Fibroblast of the aortic adventitia (primary cell): ENCODE measurements at places on chromosomes 16 and 17. TPM values are rescaled to one million over a fixed set of nuclear protein-coding genes. Genes with fewer than 3 reads are reported as not detected.

Gene TMEM92
- total RNA-seq, result 0.09 TPM in 1 of 2 replicates, not detected in the other

Gene ABCA6
- total RNA-seq, result 192 and 340 TPM in 2 replicates

Gene MT4
- not detected in 2 replicates for total RNA-seq

Gene ZNF469
- total RNA-seq, result 5.8 and 7.0 TPM in 2 replicates

Gene KCNJ16
- not detected in 2 replicates for total RNA-seq

Gene SPIRE2
- total RNA-seq, result 2.5 and 7.1 TPM in 2 replicates

Gene PHOSPHO1
- total RNA-seq, result 0.09 TPM in 1 of 2 replicates, not detected in the other

Gene ZNF19
- total RNA-seq, result 3.5 and 14.7 TPM in 2 replicates

Gene HSPB9
- not detected in 2 replicates for total RNA-seq

Gene TNFSF12
- 10.1 and 14.5 TPM in 2 replicates for total RNA-seq

Gene NPIPB13
- total RNA-seq, result 0.36 and 1.1 TPM in 2 replicates

Gene GCGR
- total RNA-seq, result not detected in 2 replicates

Gene CPNE7
- 0.65 and 13.1 TPM in 2 replicates for total RNA-seq

Gene RBFOX1
- total RNA-seq, result 0.08 TPM in 1 of 2 replicates, not detected in the other

Gene PPY
- not detected in 2 replicates for total RNA-seq

Gene B3GNT9
- 37.0 and 42.4 TPM in 2 replicates for total RNA-seq

Gene ZNHIT3
- total RNA-seq, result 26.9 and 28.0 TPM in 2 replicates

Gene MPP2
- total RNA-seq, result 3.2 and 3.3 TPM in 2 replicates

Gene PTGES3L
- total RNA-seq, result 0.18 and 0.65 TPM in 2 replicates

Gene EMC8
- 18.6 and 23.8 TPM in 2 replicates for total RNA-seq

Gene SOCS7
- 11.7 and 18.8 TPM in 2 replicates for total RNA-seq

Gene CDK5R1
- total RNA-seq, result 0.49 and 1.4 TPM in 2 replicates

Gene SPNS2
- total RNA-seq, result 0.16 and 0.27 TPM in 2 replicates

Gene CARD14
- 0.09 TPM in 1 of 2 replicates, not detected in the other for total RNA-seq

Gene TEX19
- total RNA-seq, result not detected in 2 replicates

Gene MYL4
- not detected in 2 replicates for total RNA-seq

Gene SCARF1
- total RNA-seq, result 0.90 and 1.3 TPM in 2 replicates

Gene FOXN1
- not detected in 2 replicates for total RNA-seq

Gene OSGIN1
- total RNA-seq, result 6.5 and 6.6 TPM in 2 replicates

Gene CEMP1
- not detected in 2 replicates for total RNA-seq

Gene CCL11
- total RNA-seq, result not detected in 2 replicates

Gene KIF2B
- total RNA-seq, result not detected in 2 replicates

Gene INCA1
- 0.36 TPM in 1 of 2 replicates, not detected in the other for total RNA-seq

Gene MT1G
- not detected in 2 replicates for total RNA-seq

Gene ABCC11
- total RNA-seq, result 0.09 and 2.0 TPM in 2 replicates

Gene PRSS36
- 1.1 and 3.8 TPM in 2 replicates for total RNA-seq

Gene AXIN2
- total RNA-seq, result 8.0 and 11.1 TPM in 2 replicates

Gene CDK5RAP3
- 49.5 and 109 TPM in 2 replicates for total RNA-seq

Gene CTRB2
- not detected in 2 replicates for total RNA-seq

Gene GDPD3
- 1.5 TPM in 2 replicates for total RNA-seq

Gene BHLHA9
- not detected in 2 replicates for total RNA-seq

Gene CES3
- total RNA-seq, result 0.54 TPM in 1 of 2 replicates, not detected in the other

Gene TPSD1
- not detected in 2 replicates for total RNA-seq

Gene CCDC200
- not detected in 2 replicates for total RNA-seq

Gene ABCA10
- 2.8 and 7.5 TPM in 2 replicates for total RNA-seq

Gene KLHL10
- 0.09 and 0.90 TPM in 2 replicates for total RNA-seq

Gene IRX5
- 0.27 and 2.5 TPM in 2 replicates for total RNA-seq

Gene GRAP
- under 0.01 TPM in 1 of 2 replicates, not detected in the other for total RNA-seq

Gene KRTAP9-8
- total RNA-seq, result not detected in 2 replicates

Gene EVPL
- not detected in 2 replicates for total RNA-seq

Gene KRTAP4-3
- total RNA-seq, result not detected in 2 replicates

Gene TM4SF5
- not detected in 2 replicates for total RNA-seq

Gene EPX
- total RNA-seq, result not detected in 2 replicates

Gene TRAF4
- 8.1 and 21.3 TPM in 2 replicates for total RNA-seq

Gene GPR139
- not detected in 2 replicates for total RNA-seq
